HepG2 (cell line): ENCODE measurements at places on chromosomes 5 and 9. TPM values are rescaled to one million over a fixed set of nuclear protein-coding genes. Genes with fewer than 3 reads are reported as not detected.

Gene NTRK2
- not detected in 2 replicates for total RNA-seq

DNA sequence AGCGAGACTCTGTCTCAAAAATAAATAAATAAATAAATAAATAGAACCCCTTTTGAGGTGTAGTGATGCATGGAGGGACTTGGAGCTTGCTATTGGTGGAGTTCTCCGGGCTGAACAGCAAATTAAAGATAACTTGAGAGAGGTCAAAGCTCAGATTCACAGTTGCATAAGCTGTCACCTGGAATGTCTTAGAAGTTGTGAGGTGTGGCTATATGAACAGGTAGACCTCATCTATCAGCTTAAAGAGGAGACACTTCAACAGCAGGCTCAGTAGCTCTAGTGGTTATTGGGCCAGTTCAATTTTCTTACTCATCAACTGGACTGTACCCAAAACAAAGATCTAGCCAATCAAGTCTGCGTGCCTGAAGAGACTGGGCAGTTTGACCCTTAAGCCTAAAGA lies 11.7 kb upstream of the STING1 start:
- H3K4me1 ChIP-seq = 0 out of 2 replicates have a peak, but pooled peaks cover 10% of the 10 kb centered on the region
- no peak overlapping the region for H3K4me3 ChIP-seq
- no peak for DNase-seq
- no peaks in the 10 kb centered on the region for H3K36me3 ChIP-seq
- H3K27ac ChIP-seq = no peak overlapping the region
- no peaks in the 10 kb centered on the region for H3K27me3 ChIP-seq

Gene ANKDD1B
- total RNA-seq = 0.14 and 0.27 TPM in 2 replicates

Gene MYMK
- not detected in 2 replicates for total RNA-seq

GRCh38 chr5:60382716-60383115 lies 317.2 kb downstream of the DEPDC1B start:
- DNase-seq = no peak
- no peak overlapping the region for H3K4me3 ChIP-seq
- H3K27ac ChIP-seq = no peak overlapping the region
- H3K36me3 ChIP-seq = no peaks in the 10 kb centered on the region

DNA sequence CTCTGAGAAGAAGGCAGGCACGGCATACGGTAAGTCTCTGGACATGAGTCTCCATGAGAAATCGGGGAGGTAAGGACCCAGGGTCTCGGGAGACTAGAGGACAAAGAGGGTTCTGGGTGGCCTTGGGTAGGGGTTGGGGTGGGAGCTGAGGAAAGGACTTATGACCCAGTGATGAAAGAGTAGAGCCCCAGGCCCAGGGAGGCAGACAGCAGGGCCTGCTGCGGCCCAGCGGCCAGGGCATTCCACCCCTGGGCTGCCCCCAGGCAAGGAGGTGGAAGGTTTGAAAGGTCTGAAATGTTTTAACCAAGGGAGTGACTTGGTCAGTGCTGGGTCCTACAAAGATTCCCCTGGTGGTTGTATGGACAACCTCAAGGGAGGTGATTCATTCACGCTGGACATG lies 89.1 kb downstream of the CRB2 start:
- no peak overlapping the region for H3K4me3 ChIP-seq
- H3K4me1 ChIP-seq = peaks cover 8% of the 10 kb centered on the region
- no peaks in the 10 kb centered on the region for H3K27me3 ChIP-seq
- DNase-seq = no peak
- peaks cover 14% of the 10 kb centered on the region for H3K36me3 ChIP-seq
